ENCODE measurements at places on chromosomes 2 and 18.

DNA sequence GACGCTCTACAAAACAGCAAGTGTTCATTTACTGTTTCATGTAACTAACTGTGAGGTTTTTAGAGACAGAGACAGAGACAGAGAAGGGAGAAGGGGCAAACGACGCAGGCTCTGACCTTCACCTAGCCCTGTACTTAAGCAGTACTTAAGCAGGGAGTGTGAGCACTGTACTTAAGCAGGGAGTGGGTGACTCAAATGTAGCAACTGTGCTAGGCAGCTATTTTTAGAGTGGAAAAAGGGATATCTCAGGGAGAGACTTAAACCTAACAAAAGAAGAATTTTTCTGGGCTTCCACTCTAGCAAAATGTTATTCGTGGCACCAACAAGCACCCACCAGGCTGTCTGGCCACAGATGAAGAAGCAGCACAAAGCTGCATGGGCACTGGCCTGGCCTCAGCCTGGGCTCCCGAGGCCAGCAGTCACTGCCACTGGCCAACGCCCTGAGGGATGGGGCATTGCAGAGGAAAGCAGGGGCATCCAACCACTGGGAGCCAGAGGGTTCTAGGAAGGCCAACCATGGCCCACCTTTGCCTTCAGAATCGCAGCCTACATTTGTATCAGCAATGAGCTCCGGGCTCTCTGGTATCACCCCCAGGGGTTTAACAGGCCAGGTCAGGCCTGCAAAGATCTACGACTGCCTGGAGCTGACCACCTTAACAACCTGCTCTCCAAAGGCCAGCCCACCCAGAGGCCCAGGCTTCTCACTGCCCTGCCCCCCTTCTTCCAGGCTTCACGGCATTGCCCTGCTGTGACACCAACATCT, 154.3 kb downstream of the TTC32 start:
- no peaks in the 10 kb centered on the region for H3K36me3 ChIP-seq
- no peak for DNase-seq
- no peaks in the 10 kb centered on the region for H3K4me1 ChIP-seq
- H3K4me3 ChIP-seq = no peak overlapping the region
- no peak overlapping the region for H3K27ac ChIP-seq
- peaks cover 2% of the 10 kb centered on the region for H3K27me3 ChIP-seq

DNA sequence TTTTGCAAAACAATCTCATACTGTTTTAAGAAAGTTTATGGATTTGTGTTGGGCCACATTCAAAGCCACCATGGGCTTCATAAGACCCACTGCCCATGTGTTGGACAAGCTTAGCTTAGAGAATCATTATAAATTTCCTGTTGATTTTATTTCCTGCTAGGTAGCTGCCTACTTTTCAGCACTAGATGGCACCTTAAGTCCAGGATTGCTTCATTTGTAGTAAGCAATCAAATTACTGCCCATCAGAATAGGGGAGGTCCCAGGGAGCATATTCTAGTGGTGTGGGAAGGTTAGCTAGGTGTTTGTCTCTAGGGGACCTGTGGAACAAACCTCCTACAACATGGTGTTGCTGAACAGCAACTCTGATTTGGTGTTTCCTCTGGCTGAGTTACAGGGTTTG, 11.0 kb upstream of the DCDC2C start:
- no peak overlapping the region for H3K27ac ChIP-seq
- DNase-seq = no peak
- H3K4me1 ChIP-seq = no peaks in the 10 kb centered on the region
- H3K27me3 ChIP-seq = peaks cover 9% of the 10 kb centered on the region

GRCh38 chr2:128520340-128520739, 201.7 kb upstream of the HS6ST1 start:
- peaks cover 18% of the 10 kb centered on the region for H3K4me1 ChIP-seq
- H3K4me3 ChIP-seq = no peak overlapping the region
- peak overlapping the region; percentile 34 for H3K27ac ChIP-seq
- H3K36me3 ChIP-seq = no peaks in the 10 kb centered on the region
- no peak for DNase-seq
- peaks cover 4% of the 10 kb centered on the region for H3K27me3 ChIP-seq

- H3K27me3 ChIP-seq = peaks cover 5% of the 10 kb centered on the region
- no peak overlapping the region for H3K4me3 ChIP-seq
- DNase-seq = no peak
- no peaks in the 10 kb centered on the region for H3K4me1 ChIP-seq
- no peaks in the 10 kb centered on the region for H3K36me3 ChIP-seq
- no peak overlapping the region for H3K27ac ChIP-seq
These were observed 13.9 kb upstream of the VRK2 start for GRCh38 chr2:58032764-58033080.

DNA sequence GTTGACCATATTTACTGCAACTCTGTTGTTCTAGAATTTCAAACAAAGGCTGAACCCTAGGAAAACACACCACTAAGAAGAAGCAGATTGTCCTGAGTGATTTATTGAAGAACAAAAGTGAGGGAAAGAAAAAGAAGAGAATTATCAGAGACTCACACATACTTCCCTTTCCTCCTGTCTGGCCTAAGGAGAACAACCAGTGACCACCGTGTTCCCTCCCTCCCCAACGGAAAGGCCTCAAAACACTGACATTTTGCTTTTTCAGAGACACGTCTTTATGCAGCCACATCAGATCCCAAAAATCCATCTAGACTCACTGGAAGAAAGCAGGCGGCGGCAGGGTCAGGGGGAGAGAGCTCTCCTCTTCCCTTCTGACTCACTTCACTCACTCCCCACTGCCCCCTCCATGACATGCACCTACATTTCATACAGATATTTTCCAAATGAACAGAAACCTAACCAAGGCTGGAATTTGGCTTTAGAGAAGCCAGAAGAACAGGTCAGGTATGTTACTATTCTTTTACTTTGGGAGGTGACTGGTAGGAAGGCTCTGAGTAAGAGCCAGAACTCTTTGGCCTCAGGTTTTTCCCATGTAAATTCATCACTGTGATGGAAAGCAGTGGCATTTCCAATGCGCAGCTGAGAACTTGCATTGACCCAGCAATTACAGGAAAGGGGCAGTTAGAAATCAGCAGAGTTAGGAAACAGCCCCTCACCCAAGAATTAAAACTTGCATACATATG, 169.9 kb downstream of the BCL11A start:
- H3K4me1 ChIP-seq = peaks cover 4% of the 10 kb centered on the region
- H3K27me3 ChIP-seq = no peaks in the 10 kb centered on the region
- no peak overlapping the region for H3K27ac ChIP-seq
- no peak overlapping the region for H3K4me3 ChIP-seq
- H3K36me3 ChIP-seq = no peaks in the 10 kb centered on the region

- no peaks in the 10 kb centered on the region for H3K36me3 ChIP-seq
- H3K27ac ChIP-seq = no peak overlapping the region
- H3K4me1 ChIP-seq = no peaks in the 10 kb centered on the region
These were observed 898.3 kb downstream of the CPS1 start for GRCh38 chr2:211454679-211455078.

Data from T-helper 2 cell treated with Interferon-gamma antibody and Interleukin-4, amounts not matched to agents 5 μg/mL and 100 μg/mL, for 36 hours (primary cell).